Breast epithelium (tissue), 4 donors: ENCODE measurements at places on chromosomes 13 and 19.

DNA sequence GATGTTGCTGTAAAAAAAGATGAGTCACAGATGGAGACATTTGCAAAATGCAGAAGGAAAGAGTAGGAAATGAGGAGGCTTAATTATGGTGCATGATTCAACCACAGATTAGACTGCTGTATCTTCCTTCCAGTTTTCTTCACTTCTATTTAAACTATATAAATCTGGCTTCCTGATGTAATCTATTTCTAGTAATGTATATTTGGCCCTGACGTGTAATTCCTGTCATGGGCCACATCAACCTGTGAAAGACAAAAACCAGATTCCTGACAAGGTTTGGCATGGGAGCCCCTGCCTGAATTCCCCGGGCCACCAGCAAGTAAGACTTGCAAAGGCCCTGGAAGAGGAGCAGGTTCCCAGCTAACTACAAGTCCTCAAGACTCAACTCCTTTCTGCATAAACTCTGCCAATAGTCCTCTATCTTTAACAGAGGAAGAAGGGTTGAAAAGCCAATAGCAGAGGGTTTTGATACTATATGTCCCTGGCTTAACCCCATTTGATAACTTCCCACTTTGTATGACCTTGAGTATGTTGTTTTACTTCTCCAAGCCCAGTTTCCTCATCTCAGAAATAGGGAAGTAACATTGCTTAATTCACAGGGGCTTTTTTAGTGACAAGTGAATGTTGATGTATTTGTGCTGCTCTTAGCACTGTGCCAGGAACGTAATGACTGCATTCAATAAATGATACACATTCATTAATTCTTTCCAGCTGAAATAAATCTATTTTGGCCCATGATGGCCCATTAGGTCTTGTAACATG lies 172.7 kb downstream of the SPRY2 start:
- DNase-seq: no peak

DNA sequence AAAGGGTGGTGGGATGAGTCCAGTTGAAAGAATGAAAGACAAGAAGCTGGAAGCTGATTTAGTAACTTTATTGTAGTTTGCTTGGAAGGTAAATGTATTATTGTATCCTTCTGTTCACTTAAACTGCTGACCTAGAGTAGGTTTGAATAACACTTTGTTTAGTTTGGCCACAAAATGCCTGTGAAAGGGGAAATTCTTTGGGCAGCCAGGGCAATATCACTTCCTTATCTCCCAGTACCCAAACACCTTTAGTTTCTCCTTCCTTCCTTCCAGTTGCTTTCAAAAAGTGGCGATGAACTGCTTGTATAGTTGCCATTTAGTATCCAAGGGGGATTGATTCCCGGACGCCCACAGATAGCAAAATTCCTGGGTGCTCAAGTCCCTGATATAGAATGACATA lies 120.1 kb downstream of the PAN3 start:
- DNase-seq: no peak

DNA sequence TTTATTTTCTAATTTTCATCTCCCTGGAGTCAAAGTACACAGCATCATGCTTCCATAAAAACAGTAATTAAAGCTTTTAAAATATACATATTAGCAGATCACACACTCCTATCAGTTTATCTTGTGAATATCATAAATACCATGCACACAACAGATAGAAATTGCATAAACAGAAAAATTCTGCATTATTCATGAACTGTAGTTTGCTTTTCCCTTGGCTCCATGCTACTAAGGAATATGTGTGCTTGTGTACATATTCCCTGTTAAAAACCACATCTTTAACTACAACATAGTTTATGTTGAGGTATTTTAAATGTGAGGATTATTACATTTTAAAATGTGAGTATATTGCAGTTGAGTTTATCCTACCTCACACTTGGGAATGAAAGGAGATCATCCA lies 193.5 kb downstream of the FGF14 start:
- no peak for DNase-seq

DNA sequence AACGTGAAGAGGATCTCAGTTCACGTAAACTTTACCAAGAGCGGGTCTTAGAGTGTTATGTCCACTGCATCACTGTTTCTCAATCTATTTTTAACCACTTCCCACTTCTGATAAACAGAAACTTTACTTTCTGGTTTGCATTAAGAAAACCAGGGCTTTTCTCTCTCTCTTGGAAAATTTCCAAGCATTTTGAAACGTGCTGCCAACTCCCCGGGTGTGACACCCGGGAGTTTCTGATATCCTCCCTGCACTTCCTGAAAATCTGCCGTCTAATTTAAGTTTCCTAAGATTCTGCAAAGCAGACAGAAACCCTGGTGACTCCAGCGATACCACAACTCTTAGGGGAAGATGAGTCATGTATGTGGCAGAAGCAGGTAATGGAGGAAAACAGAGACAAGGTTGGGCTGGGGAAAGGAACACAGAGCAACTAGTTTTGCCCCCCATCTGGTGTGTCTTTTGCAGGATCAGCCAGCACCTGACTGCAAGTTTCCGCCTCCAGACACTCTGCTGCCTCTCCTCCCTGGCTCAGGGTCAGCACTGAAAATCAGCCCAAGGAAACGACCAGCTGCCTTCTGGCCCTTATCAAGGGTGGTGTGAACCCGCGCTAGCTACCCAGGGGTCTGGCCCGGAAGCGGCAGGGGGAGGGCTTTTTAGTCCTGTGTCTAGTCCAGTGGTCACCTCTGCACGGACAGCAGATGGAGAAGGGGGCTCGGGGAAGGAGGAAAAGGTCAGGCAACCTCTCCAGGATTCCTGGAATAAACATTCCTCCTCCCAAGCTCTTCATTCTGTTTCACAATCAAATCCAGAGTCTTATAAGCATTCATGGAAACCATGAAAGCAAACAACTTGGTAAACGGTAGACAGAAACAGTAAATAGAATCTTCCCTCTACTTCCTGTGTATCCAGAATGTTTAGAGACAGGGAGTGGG lies 11.3 kb upstream of the FFAR2 start:
- no peak for DNase-seq

DNA sequence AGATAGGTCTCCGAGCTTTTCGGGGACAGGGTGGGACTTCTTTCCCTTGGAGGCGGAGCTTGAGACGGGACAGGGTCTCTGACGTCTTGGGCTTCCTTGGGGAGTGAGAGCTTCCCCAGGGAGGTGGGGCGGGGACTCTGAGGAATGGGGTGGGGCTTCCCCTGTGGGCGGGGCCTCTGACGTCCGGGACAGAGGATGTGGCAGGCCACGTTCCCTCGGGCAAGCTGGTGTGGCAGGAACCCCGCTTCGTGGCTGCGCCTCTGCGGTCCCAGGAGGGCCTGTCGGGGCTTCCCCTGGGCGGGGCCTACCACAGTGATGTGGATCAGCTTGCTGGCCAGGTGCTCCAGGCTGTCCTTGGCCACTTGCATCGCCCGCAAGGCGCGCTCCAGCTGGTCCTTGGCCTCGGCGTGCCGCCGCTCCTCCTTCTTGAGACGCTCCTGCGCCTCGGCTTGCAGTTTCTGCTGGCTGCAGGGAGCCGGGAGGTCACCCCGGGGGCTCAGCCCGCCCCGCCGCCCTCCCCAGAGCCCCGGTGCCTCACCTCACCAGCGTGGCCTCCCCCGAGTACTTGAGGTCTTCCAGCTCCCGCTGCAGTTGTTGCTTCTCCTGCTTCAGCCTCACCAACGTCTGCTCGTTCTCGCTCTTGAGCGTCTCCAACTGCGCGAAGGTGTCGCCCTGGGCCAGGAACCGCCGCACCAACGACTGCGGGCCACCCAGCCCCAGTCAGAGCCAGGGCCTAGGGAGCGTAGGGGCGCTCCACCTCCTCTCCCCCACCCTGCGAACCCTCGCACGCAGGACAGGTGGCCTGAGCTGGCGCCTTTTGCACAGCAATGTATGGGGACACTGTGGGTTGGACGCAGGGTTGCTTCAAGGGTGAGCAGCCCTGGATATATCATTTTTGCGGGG lies 3.3 kb upstream of the RGL3 start:
- DNase-seq: peak; percentile 88

- DNase-seq: no peak
Measured at GRCh38 chr19:383040-383439, 25.9 kb downstream of the C2CD4C start.

- no peak for DNase-seq
Measured at GRCh38 chr13:114164681-114165429, 14.2 kb upstream of the CFAP97D2 start.

- DNase-seq: no peak
Measured at GRCh38 chr13:109819874-109820273, 33.5 kb upstream of the IRS2 start.

DNA sequence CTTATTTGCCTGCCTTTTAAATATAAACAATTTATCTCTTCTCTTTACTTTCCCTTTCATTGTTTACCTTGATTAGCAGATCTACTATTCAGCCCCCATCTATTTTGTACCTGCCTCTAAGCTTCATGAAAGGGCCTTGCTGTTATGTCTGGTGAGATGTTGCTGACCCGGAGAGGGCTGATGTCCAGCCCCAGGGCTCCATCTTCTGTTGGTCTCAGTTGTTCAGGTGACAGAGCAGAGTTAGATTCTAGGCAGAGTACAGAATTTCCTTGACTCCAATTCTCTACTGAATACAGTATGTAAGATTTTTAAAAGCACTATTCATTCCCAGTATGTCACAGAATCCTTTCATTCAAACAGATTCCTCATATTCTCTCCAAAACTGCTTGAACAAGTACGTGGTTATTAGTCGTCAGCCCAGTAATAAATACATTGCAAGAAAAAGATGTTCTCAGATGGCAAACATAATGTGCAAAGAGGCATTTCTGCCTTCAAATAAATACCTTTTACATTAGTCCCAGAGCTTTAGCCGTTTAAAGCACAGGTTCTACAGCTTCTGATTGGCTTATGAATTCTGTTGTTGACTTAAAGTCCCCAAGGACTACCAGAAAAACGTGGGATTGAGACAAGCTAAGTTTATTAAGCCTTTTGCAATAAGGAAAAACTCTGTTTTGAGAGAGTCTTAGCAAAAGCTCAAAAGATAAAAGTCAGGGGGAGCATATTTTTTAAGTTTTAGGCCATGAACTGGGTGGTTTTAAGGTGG lies 159.1 kb downstream of the GPC5 start:
- no peak for DNase-seq

DNA sequence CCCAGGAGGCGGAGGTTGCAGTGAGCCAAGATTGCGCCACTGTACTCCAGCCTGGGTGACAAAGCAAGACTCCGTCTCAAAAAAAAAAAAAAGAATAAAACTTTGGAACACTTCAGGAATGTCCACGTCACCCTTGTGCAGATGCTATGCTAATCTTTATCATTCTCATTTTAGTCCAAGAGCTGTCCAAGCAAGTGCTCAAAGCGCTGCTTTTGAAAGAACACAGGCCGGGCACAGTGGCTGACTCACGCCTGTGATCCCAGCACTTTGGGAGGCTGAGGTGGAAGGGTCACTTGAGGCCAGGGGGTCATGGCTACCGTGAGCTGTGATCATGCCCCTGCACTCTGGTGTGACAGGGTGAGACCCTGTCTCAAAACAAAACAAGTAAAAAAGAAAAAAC lies 11.1 kb upstream of the UQCR11 start:
- no peak for DNase-seq

- DNase-seq: no peak
Measured at GRCh38 chr13:111967572-111968201, 99.3 kb upstream of the SOX1 start.

DNA sequence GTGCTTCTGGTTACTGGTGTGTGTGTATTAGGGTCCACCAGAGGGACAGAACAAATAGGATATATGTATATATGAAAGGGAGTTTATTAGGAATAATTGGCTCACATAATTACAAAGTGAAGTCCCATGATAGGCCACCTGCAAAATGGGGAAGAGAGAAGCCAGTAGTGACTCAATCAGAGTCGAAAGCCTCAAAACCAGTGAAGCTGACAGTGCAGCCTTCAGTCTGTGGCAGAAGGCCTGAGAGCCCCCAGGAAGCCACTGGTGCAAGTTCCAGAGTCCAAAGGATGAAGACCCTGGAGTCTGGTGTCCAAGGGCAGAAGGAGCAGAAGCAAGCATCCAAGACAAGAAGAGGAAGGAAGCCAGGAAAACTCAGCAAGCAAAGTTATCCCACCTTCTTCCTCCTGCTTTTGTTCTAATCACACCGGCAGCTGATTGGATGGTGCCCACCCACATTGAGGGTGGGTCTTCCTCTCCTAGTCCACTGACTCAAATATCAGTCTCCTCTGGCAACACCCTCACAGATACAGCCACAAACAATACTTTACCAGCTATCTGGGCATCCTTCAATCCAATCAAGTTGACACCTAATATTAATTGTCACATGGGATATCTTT lies 21.7 kb upstream of the SCEL start:
- DNase-seq: no peak

- DNase-seq: peak; percentile 71
Measured at GRCh38 chr19:57068921-57069697, 50.7 kb upstream of the USP29 start.

DNA sequence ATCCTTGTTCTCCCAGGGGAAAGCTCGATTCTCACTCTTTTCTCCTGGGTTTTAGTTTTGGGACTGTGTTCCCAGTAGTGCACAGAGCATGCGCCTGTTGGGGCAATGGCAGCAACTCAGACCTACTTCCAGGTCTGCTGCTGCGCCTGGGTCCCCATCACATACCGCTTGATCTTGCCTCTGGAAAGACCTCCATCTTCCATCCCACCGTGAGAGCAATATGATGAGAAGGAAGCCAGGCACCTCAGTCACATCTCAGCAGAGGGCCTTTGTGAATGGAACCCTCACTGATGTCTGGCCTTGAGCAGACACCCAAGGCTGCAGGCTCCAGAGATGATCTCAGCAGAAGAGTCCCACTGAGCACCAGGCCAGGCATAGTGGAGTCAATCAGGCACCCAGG lies 176.8 kb upstream of the ZNF507 start:
- DNase-seq: no peak

- DNase-seq: no peak
Measured at GRCh38 chr13:98222816-98223215, 45.7 kb upstream of the RNF113B start.

- DNase-seq: no peak
Measured at GRCh38 chr13:33722216-33722915, 95.6 kb upstream of the RFC3 start.

DNA sequence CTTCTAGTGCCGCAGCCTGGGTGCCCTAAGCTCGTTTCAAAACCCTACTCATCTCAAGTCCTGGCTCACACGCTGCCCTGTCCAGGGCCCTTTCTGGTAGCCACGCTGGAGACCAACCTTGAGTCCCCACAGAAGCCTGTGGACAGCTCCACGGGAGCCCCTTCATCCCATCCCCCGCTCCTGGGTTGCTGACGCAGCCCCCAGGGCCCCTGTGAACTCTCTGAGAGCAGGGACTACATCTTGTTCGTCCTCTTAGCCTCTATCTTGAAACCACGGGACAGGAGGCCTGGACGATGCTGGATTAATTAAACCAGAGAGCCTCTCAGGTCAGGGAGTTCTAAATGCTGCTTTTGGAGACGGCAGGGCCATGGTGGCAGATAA lies 7.4 kb downstream of the MLLT1 start:
- no peak for DNase-seq

GRCh38 chr19:50569938-50570540 lies 1.8 kb upstream of the LRRC4B start:
- no peak for DNase-seq

- no peak for DNase-seq
Measured at GRCh38 chr13:95185851-95186250, 115.4 kb downstream of the ABCC4 start.
